ENCODE measurements at places on chromosomes 7 and 10.
A peak's percentile ranks its signal among the peaks of the same experiment; 100 is the strongest.

- DNase-seq: peak; percentile 62
Observed at GRCh38 chr7:371779-372545, 82.0 kb downstream of the FOXL3 start.

DNA sequence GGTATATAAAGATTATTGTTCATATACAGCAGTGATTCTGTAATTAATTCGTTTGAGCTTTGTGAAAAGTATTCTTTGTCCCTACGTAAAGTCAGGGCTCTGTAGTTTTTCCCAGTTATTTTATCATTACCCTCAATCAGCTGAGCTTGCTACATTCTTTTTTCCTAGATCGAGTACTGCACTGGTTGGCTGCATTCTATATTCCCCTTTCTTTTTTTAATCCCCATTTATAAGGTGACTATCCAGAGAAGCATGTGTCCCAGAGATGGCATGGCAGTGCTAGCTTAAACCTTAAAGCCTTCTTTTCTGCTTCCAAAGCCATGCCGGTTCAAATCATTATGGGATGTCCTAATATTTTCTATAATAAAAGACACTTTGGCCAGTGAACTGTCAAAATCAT is 230.1 kb upstream of the CELF2 start:
- DNase-seq: no peak

DNA sequence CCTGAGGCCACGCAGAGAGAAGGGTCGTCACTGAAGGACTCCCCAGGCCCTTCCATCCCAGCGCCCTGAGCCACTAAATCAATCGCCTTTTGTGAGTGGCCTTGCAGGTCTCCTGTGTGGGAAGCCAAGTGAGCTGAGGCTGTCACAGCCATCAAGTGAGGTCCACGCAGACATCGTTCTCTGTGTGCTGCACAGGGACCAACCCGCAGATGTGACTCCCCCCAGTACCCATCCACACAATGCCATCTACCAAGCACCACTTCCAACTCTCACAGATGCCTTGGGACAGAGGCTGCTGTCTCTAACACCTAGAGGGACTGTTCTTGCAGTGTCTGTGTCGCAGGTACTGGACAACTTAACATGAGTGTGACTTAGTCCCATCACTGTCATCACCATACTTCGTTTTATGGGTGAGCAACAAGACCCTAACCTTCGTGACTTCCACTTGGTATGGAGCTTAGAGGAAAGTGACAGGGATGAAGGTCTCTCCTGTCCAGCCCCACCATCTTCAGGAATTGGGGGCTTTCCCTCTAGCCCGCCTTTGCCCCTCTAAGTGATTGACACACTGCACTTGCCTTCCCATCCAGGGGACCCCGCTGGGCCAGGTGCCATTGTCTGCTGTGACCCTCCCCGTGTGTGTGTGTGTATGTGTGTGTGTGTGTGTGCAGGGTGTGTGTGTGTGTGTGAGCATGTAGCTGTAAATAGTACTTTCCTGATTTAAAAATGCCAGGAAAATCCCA is 51.4 kb upstream of the TMEM72 start:
- no peak for DNase-seq

DNA sequence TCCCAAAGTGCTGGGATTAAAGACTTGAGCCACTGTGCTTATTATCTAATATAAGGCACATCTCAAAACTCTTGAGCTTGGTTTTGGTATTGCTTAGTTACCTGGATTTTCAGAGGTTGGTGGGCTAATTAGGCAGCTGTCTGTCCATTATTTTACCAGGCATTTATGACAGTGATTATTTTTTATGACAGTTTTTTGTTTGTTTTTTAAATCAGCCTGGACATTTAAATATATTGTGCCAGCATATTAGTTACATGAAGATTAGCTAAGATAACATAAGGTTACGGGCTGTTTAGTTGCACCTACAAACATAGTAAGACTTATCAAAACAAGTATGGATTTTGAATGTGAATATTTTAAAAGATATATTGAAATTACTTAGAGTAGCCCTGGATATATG is 2.6 kb upstream of the ZRANB1 start:
- no peak for DNase-seq

- DNase-seq: no peak
Observed at GRCh38 chr10:128322106-128322505, 195.9 kb upstream of the MKI67 start.

DNA sequence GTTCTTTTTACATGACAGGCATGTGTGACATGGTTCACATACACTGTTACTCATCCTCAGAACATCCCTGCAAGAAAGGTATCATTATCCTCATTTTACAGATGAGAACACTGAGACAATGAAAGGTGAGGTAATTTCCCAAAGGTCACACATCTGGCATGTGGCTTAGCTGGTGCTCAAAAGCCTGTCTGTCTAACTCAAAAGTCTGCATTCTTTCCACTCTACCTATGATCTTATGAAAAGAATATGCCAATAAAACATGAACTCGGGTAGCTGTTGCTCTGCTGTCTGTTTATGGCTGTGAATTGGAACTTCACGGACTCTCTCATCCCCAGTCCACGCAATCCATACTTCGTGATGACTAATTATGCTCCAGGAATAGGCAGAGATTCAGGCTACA is 79.0 kb upstream of the ODAD2 start:
- DNase-seq: no peak

GRCh38 chr7:96985992-96986391 is 19.4 kb upstream of the DLX6 start:
- no peak for DNase-seq

DNA sequence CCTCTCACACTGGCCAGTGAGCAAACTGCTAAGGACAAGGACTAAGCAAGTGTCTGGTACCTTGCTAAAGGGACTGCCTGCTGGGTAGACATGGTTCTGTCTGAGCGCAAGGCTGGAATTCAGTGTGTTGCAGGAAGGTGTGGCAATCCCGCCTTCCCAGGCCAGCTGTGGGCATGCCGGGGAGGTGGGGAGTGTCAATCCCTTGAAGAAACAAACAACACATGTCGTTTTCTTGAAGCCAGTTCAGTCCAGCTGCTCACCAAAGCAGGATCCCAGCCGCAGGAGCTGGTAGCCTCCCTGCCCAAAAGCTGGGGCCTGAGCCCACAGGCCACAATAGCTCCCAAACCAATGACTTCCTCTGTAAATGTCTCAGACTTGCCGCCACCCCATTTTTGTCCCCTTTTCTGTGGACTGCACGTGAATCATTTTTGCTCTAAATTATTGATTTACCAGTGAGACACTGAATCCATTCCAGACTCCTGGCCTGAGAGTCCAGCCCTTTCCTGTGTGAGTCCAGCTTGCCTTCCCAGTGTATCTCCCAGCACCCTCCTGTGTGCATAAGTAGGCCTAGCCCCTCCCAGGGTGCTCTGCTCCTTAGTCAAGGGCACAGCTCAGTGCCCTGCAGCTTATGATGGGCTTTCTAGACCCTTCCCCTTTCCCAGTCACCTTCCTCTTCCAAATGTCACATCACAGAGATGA is 166.8 kb downstream of the RGS10 start:
- DNase-seq: peak; percentile 64

DNA sequence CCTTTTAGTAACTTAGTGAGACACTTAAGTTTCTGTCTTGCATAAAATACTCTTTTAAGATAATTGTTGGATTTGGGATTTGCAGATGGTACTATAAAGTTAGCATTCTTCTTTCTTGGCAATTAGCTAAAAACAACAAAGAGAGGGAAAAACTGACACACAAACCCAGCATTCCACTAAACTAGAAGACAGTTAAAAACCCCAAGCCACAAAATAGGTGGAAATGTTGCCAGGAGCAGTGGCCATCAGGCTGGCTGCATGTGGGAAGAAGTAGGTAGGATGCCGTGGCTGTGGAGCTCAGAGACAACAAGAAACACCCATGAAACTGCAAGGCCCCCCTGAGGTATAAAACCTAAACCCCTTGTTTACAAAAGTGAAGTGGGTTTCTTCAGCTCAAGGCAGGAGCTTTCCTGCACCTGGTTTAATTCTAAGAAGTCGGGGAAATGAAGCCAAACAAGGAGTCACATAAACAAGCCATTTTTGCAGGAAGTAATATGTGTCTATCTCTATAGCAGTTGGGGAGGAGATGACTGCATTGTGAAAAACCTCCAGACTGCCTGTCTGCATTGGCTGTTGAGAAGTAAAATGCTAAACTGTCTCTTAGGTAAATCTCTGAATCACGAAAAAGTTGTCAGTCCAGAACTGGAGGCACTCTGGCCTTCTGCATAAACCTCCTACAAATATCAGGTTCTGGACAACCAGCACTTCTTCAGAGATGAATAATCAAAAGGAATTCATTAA is 9.5 kb downstream of the RAB18 start:
- no peak for DNase-seq

- DNase-seq: no peak
Observed at GRCh38 chr7:133054162-133054840, 27.6 kb downstream of the CHCHD3 start.

- no peak for DNase-seq
Observed at GRCh38 chr7:43849047-43849446, 20.3 kb downstream of the MRPS24 start.

DNA sequence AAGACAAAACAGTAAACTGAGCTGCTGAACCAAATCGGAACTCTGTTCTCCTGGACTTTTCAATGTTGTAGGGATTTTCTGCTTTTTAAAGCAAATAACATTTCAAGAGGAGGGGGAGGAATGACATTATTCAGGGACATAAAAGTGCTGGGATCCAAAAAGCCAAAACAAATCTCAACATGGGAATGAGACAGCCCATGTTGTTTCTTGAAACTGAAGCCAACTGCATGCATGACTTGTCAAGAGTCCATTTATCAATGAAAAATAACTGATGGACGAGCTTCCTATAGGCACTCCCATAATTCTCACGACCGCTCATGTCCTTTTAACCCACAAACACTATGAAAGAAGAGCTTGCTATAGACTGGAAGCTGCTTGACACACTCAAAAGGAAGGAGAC is 27.8 kb downstream of the FAM53B start:
- DNase-seq: no peak

DNA sequence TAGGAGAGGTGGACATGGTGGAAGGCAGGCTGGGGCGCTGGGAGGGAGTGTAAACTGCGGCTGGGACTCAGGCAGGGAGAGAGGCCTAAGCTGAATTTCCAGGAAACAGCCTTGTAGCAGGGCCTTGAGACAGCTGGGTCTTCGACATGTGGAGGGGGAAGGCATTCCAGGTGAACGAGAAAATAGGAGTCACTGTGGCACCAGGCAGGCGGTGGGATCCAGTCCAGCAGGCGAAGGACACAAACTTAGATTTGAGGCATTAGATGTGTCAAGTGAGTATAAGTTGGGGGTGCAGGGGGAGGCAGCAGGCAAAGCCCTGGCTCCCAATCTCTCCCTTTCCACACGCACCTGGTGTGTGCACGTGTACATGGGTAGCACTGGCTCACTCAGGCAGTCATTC is 105.3 kb downstream of the PTPN20 start:
- DNase-seq: no peak

GRCh38 chr10:44977287-44978212 is 1.1 kb downstream of the DEPP1 start:
- DNase-seq: no peak

GRCh38 chr10:91597197-91597881 is 35.5 kb downstream of the PPP1R3C start:
- DNase-seq: no peak

DNA sequence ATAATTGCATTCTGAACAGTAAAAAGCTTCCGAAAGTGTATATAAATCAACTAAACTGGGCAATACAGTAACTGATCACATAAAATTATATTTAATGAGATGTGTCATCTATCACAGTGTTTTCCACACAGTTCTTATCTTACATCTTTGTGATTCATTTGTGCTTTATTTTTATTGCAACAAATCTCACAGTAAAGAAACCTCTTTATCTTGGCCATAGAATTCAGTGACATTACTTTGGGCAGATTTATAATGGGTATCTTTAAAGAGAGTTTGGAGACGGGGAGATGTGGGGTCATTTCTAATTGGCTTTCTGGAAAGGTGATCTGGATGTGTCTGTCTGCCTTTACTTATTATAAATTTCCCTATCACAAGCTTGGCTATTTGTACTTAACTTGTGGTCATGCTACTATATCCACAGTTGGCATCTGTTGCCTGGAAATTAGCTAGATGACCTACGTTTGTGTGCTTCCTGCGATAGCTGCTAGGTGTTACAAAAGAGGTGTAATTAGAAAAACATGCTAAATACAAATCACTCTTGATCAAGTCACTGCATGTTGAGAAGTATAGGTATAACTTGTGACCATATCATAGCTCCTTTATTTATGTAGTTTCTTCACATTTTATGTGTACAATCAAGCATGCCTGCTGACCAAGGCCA is 123.8 kb downstream of the ARID5B start:
- no peak for DNase-seq

DNA sequence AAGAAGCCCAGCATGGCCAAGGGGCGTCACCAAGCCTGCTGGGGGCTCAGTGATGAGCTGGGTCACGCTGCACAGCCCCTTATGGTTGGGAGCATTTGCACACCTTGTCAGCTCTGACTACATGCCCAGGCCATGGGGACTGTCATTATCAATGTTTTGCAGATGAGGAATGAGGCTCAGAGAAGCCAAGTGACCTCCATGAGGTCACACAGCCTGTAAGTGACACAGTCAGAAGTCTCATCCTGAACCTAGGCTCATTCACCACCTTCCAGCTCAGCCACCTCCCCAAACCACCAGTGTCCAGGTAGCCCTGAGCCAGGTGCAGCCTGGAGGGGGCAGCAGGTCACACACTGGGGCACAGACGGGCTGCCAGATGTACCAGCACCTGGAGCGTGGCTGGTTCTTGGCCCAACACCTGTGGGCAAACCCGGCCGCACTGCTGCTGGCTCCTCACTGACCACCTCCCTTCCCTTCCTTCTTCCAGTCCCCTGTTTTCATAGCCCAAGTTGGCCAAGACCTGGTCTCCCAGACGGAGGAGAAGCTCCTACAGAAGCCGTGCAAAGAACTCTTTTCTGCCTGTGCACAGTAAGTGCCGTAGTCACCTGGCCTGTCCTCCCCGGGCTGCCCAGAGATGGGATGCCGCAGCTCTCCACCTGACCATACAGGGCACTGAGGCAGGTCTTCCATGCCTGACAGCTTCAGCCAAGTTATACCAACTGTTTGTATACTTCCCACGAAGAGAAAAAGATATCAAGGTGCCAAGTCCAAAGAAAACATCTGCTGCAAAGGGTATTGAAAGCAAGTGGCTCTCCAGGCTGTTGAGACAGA is 119.6 kb downstream of the RGS10 start:
- peak; percentile 50 for DNase-seq

- DNase-seq: no peak
Observed at GRCh38 chr10:49054753-49055152, 60.6 kb downstream of the VSTM4 start.

DNA sequence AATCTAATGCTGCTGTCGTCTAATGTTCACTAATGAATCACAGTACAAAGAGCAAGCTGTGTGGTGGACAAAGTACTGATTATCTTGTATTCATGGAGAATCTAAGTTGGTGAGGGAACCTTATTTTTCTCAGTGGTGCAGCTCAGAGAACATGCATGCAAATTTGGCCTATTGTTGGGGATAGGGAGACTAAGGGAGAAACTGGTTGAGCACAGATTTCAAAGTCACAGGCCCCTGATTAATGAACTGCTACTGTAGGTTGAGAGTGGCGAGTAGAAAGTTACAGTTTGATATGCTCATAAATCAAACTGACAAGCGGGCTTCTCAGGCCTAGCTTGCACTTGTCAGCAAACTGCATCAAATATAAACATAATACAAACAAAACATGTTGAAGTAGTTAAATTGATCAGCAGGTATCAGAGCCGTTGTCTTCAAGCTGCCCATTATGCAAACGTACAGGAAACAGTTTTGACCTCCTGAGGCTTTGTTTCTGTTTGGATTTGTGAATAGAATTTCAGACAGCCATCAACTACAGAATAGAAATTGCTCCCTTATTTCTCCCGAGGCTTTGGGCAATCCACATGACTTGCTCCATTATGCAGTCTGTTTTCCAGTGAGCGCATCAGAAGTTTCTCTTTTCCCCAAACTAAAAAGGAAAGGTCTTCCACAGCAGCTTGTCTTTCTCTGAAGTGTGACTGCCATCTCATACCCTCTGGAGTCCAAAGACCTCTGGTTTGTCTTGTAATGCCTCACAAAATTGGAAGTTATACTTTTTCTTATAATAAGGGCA is 215.8 kb downstream of the FOXP2 start:
- no peak for DNase-seq
